HT-29 (cell line): ENCODE measurements at places on chromosomes 13 and 19.
A peak's percentile ranks its signal among the peaks of the same experiment; 100 is the strongest.

- DNase-seq = peak; percentile 91
Measured at GRCh38 chr19:42132851-42133528, 744 bp upstream of the POU2F2 start.

DNA sequence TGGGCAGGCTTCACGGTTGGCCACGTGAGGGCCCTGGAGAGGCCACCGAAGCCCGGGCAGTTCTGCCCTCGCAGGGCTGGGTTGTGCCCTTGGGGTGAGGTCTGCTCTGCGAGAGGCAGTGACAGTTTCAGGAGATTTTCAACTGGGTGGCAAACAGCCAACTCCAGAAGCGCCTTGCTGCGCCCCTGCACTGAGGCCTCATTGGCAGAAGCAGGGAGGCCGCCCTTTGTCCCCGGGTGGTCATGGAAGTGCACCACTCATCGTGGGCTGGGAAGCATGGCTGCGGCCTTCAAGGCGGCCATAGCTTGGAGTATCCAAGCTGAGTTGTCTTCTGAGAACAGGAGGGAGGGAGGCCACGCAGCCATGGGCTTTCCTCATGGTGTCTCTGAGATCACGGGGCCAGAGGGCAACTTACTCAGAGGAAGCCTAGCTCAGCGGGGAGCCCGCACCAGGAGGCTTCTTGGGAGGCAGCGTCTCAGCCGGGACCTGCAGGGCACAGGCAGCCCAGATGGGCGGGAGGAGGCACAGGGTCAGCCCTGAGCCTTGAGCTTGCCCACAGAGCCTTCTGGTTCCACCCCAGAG, 14.8 kb downstream of the PLEKHJ1 start:
- no peak for DNase-seq

GRCh38 chr13:82687884-82688283, 1194.4 kb downstream of the SLITRK1 start:
- no peak for DNase-seq

- no peak for DNase-seq
Measured at GRCh38 chr13:114107686-114108081, 24.7 kb downstream of the RASA3 start.

- no peak for DNase-seq
Measured at GRCh38 chr13:73937441-73937840, 196.8 kb downstream of the KLF12 start.

DNA sequence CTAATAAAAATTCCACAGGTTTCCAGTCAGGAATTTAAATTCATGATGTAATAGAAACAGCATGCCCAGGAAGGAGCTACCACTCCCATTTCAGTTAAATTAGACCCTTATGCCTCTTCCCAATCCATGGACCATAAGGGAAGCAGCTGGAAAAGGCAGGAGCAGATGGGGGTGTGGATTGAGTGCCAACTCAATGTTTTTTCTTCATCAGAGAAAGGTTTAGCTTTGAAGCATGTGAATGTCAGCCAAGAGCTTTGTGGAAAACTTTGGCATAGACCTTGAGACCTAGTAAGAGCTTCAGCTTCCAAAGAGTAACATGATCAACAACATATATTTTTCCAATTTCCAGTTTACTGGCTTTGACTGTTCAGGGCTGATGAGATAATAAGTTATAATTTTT, 2139.9 kb downstream of the PCDH9 start:
- DNase-seq = no peak

DNA sequence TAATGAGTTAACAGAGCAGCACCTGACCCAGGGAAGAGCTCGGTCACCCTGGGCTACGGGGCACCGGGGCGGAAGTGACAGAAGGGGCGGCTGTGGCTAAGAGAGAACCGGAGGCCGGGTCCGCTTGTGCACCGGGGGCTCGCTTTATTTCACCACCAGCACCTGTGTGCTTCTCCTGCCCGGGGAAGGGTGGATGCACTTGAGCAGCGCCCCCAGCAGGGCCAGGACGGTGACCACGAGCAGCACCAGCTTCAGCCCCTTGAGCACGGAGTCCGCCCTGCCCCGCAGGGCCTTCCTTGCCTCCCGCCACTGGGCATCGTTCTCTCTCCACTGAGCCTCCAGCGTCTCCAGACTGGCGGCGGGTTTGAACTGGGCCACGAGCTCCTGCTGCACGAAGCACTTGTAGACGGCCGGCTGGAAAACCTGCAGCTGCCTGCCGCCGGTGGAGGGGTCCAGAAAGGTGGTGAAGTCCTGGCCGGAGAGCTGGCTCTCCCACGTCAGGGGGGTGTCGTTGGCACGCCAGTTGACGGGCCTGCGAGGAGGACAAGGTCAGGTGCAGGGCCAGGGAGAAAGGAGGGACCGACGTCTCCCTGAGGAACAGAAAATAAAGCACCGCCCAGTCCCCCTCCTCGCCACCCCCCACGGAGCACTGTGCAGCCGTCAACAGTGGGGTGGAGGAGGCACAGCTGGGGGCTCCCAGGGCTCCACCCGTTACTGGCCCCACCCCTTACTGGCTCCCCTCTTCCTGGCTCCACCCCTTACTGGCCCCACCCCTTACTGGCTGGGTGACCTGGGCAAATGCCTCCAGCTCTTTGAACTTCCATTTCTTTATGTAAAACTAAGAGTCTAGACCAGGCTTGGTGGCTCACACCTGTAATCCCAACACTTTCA, 3.6 kb downstream of the FAM187B start:
- no peak for DNase-seq

DNA sequence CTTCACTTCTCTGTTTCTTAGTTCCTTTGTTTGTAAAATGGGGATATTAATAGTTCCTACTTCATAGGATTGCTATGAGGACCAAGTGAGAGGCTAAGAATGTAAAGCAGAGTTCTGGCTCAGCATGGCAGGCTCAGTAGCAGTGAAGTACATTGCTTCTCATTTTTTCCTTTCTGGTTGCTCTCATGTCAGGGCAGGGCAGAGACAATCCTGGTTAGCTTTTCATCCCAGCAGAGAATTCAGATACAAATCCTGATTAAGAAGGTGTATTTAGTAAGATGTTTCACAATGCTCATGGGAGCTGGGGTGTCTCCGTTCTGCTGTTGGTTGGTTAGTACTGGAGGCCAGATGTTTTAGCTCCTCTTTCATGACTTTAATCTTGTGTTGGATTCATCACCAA, 42.9 kb downstream of the WASF3 start:
- no peak for DNase-seq

DNA sequence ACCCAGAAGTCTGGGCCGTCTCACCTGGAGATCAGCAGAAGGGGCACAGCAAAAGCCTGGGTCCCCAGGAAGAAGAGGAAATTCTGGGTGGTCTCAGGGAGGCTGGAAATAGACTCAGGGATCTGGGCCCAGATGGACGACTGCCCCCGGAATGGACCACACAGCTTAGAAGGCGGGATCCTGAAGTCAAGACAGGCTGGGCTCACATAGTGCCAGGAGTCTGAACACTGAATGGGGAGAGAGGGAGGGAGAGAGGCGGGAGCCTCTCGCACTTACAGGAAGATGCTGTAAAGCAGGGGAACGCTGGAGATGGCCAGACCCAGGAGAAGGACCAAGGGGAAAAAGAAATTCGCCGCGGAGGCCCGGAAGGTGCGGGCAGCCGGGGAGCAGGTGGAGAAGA, 1.3 kb upstream of the LENG1 start:
- DNase-seq = no peak

GRCh38 chr13:112218416-112218815, 151.5 kb downstream of the SOX1 start:
- DNase-seq = no peak

- DNase-seq = no peak
Measured at GRCh38 chr13:111902726-111903125, 164.2 kb upstream of the SOX1 start.

DNA sequence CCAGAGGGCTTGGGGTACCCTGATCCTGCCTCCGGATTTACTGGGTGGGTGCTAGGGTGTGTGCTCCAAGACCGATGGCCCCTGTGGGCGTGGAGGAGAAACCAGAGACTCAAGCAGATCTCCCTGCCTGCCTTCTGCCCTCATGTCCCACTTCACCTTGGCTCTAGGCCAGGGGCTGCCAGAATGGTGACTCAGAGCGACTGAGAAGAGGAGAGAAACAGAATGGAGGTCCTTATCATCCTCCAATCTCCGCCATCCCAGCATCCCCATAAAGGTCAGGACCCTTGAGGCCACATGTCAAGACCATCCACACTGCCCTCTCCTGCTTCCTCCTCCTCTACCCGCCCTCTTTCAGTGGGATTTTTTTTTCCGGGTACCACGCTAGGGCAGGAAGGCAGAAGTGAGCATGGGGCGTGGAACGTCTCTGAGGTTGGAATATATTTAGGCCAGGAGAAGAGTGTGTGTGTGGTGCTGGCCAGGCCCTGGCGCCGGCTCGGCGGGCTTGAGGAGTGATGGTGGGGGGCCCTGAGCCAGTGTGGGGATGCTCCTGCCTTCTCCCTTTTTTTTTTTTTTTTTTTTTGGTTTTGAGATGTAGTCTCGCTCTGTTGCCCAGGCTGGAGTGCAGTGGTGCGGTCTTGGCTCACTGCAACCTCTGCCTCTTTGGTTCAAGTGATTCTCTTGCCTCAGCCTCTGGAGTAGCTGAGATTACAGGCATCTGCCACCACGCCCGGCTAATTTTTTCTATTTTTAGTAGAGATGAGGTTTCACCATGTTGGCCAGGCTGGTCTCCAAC, 22.3 kb downstream of the IER2 start:
- DNase-seq = peak; percentile 83

DNA sequence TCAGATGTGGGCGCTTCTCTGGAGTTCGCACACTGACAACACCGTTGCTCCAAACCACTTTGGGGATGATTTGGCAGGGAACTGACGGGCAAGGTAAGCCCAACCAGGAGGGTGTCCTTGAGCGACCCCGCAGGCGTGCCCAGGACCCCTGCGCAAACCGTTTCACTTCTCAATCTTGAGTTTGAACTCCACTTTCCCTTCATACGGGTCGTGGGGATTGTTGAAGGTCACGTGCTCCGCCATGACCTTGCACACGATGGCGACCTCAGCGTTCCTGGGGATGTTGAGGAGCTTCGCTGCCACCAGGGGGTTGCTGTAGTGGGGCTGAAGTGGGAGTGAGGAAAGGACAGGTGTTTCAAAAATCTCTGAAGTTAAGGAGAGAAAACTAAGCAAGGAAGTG, 8.8 kb downstream of the ATP4B start:
- no peak for DNase-seq

DNA sequence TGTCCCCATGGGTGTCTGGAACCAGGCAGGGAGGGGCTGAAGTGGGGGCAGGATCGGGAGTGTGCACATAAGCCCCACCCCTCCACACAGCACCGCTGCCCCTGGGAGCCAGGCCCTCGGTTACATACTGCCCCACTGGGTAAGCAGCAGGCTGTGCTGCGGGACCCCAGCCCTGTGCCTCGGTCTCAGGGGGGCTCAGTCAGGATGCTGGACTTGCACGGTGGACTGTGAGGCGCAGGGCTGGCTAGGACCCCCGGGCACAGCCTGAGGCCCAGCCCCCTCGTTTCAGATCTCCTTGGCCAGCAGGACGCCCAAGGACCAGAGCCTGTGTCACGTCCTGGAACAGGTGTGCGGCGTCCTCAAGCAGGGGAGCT, 16.3 kb downstream of the MPND start:
- DNase-seq = no peak

DNA sequence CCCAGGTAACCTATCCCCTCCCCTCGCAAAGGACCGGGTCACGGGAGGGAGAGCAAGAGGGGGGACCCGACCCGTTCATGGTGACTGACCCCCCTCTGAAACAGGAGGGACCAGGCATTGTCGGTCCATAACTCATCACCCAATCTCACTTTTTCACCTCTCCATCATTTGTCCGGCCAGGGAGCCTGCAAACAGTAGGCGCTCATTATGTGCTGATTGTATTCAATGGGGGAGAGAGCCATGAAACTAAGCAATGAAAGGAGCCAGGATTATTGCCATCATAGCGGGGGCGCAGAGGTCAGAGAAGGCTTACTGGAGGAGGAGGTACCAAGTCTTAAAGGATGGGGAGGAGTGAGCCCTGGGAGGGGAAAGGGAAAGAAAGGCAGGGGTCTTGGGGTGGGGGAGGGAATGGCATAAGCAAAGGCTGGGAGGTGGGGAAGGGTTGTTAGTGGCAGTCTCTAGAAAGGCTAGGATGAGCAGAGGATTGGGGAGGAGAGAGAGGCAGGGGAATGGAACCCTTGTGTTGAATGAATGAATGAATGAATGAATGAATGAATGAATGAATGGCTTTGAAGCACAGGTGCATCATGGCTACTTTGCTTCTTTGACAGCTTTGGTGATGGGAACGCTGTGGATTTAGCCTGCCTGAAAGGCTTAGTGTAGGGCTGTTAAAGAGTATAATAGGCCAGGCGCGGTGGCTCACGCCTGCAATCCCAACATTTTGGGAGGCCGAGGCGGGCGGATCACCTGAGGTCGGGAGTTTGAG, 1.4 kb downstream of the SHFL start:
- no peak for DNase-seq

GRCh38 chr13:36531746-36532486, 99.6 kb downstream of the CCNA1 start:
- DNase-seq = no peak

DNA sequence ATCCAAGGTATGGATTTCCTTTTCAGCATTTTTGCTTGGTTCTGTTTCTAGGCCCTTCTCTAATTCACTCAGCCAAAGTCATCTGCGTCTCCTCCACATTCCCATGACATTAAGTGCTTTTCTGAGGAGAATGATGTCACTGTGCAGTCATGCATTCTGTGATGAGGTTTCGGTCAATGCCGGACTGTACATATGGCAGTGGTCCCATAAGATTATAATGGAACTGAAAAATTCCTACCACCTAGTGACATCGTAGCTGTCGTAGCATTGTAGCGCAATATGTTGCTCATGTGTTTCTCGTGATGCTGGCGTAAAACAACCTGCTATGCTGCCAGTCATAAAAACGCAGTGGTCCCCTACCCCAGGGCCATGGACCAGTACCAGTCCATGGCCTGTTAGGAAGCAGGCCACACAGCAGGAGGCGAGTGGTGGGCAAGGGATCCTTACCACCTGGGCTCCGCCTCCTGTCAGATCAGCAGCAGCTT, 63.4 kb upstream of the TNFRSF19 start:
- DNase-seq = no peak

DNA sequence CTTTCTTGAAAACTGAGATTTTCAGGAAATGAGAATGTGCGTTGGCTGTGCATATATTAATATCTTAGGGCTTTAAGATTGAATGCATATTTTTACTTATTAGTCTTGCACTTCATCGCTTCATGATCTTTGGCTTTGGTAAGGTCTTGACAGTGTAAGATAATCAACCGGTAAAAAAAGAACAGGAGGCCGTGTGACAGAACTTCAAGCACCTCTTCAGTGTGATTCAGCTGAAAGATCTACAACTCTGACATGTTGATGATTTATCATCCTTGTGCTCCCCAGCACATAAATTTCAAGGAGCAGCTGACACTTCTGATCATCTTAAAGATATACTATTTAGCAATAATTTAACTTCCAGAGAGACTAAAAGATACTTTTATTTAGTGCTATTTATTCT, 195.1 kb downstream of the HS6ST3 start:
- no peak for DNase-seq

- DNase-seq = no peak
Measured at GRCh38 chr13:41833201-41833600, 127.7 kb downstream of the VWA8 start.

DNA sequence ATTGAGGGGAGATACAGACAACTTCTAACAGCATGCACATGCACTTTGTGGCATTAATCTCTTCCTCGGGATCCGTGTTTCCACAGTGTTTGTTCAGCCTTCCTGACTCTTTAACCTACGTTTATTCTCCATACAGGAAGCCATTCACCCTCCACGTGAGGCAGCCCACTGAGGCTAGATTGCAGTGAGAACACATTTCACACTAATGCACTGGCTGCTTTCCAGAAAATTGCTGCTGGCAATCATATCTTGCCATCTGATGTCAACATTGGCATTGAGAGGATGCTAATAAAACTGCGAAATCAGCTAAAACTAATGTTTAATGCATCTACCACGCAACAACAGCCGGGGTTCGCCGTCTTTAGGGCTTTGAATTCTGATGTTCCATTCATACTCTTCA, 30.0 kb downstream of the DCLK1 start:
- no peak for DNase-seq

GRCh38 chr13:25190256-25190655, 18.2 kb upstream of the AMER2 start:
- no peak for DNase-seq
